Memory B cell (primary cell): ENCODE measurements at places on chromosomes 13 and 19.

DNA sequence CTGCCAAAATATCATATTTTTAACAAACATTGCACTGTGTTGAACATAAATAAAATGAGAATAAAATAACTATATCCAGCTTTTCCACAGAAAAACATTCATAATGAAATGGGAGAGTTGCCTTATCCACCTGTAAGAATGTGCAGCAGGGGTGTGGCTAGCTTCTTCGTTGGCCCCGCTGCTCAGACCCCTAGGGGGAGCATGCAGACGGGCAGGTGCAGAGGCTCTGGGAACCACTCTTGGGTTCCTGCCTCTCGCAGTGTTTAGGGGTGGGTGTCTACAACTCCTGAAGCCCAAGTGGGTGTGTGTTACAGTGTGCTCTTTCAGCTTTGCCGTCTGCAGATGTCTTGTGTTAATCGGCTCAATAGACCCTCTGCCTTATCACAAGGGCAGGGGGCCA, 121.7 kb downstream of the SLITRK5 start:
- H3K27ac ChIP-seq = no peak overlapping the region
- H3K27me3 ChIP-seq = no peaks in the 10 kb centered on the region
- DNase-seq = no peak
- H3K4me1 ChIP-seq = no peaks in the 10 kb centered on the region
- no peak overlapping the region for H3K4me3 ChIP-seq

DNA sequence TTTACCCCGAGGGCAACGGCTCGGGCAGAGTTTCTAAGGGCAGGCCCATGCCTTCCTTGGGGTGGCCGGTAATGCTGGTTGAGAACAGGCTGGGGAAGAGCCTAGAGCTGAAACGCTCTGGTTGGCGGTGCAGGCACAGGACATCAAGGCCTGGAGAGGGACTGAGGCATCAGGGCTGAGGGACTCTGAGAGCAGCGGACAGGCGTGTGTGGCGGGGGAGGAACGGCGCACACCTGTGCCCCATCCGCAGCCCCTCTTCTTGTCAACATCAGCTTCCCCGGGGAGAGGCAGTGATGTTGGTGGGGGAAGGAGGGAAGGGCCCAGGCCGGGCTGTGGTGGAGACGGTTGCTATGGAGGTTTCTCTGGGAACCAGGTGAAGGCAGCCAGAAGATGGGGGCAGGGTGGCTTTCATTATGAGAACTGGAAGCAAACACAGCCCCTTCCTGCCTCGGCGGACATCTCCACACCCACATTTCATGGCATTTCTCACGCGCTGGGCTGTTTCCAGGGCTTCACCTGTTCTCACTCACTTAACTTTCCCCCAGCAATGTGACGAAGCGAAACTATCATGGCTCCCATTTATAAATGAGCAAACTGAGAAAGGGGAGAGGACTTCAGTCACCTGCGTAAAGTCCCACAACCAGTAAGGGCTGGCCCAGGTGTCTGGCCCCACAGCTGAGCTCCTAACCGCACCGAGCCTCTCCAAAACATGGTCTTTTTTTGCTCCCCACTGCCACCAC, 8.2 kb upstream of the ATF5 start:
- no peaks in the 10 kb centered on the region for H3K27me3 ChIP-seq
- no peak for DNase-seq
- peaks cover 20% of the 10 kb centered on the region for H3K36me3 ChIP-seq
- no peak overlapping the region for H3K4me3 ChIP-seq
- peaks cover 32% of the 10 kb centered on the region for H3K4me1 ChIP-seq

DNA sequence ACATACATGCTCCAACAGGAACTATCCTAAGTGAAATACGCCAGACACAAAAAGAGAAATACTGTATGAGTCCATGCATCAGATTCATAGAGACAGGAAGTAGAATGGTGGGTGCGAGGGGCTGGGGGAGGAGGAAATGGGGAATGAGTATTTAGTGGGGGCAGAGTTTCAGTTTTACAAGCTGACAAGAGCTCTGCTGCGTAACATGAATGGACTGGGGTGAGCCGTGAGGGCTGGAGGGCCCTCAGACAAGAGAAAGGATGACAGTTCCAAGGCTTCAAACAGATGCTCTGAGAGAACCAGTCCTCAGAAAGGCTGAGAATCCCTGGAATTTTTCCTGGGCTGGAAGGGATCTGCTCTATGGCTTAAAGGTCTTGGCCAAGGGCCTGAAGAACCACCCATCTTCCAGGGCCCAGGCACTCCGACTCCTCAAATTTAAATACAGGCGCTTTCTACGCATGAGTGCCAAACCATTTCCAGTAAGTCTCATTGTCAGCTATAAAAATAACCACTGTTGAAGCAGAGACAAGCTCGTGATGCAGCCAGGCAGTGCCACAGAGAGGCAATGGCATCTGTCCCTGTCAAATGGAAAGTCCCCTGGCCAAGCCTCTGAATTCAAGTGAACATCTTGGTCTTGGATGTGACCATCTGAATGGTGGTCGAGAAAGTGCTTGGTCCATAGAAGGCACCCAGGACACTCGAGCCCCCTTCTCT, 17.5 kb downstream of the KLF2 start:
- DNase-seq = peak; percentile 68
- H3K27ac ChIP-seq = peak overlapping the region; percentile 99
- no peaks in the 10 kb centered on the region for H3K36me3 ChIP-seq

DNA sequence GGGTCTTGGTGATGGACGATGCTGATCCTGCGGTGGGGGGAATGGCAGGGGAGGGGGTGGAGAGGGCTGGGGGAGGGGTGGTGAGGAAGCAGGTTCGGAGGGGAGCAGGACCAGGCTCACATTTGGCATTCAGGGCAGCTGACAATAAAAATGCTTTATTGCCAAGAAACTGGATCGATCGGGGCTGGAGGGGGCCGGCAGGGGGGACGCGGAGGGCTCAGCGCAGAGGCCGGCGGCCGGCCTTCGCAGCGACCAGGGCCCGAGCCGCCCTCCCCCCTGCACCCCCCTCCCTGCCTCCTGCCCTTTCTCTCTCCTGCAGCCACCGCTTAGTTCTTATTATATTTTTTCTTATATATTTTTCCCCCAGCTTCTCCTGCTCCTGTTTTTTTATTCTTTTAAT, 18.1 kb upstream of the POU2F2 start:
- H3K27ac ChIP-seq = no peak overlapping the region
- peaks cover 15% of the 10 kb centered on the region for H3K36me3 ChIP-seq

DNA sequence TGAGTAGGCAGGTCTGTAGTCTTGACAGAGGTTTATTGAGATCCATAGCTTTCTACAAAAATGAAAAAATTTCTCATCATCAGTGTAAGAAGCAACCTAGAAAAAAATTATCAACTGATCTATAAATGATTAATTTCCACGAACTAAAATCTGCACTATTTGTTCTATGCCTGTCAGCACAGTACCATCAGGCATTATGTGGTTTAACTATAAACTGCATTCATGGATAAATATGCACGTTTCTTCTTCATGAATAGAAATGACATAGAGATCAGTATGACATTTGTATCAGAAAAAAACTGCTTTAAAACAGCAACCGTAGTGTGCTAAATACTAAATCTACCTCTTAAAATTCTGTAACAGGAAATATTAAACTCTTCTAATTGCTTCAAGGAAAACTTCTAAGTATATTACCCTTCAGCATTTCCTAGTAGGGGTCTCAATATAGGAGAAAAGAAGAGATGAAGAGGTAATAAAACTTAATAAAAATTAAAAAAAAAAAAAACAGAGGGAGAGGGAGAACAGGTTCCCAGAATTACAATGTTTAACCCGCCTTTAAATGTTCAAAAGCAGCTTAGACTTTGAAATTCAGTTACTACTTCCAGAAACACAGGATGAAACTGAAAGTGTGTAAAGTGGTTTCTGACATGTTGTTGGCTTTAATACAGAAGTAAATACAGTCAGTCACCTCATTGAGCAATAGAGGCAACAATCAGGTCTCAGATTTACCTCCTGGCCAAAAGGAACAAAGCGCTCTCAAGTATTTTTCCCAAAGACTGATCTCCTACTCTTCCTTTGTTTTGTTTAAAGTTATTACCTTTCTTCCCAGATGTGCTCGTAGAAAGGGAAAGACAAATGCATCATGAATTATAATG, 144.4 kb downstream of the DIAPH3 start:
- no peaks in the 10 kb centered on the region for H3K27me3 ChIP-seq
- H3K4me1 ChIP-seq = peaks cover 4% of the 10 kb centered on the region
- no peaks in the 10 kb centered on the region for H3K36me3 ChIP-seq
- H3K27ac ChIP-seq = no peak overlapping the region
- no peak overlapping the region for H3K4me3 ChIP-seq

DNA sequence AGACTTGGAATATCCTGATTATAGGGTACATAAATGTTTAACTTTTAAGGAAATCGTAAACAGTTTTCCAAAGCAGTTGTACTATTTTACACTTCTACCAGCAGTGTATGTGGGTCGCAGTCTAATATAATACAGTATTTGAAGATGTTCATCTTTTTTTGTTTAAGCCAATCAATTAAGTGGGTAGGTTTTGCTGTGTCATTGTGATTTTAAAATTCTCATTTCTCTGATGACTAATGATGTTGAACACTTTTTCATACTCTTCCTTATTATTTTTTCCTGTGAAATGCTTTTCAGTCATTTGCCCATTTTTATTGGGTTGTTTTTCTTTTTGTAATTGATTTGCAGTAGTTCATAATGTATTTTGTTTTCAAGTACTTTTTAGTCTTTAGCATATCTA, 2689.7 kb downstream of the PCDH9 start:
- no peak overlapping the region for H3K4me3 ChIP-seq
- H3K27me3 ChIP-seq = no peaks in the 10 kb centered on the region
- H3K36me3 ChIP-seq = no peaks in the 10 kb centered on the region
- no peak overlapping the region for H3K27ac ChIP-seq
- H3K4me1 ChIP-seq = no peaks in the 10 kb centered on the region
- DNase-seq = no peak

DNA sequence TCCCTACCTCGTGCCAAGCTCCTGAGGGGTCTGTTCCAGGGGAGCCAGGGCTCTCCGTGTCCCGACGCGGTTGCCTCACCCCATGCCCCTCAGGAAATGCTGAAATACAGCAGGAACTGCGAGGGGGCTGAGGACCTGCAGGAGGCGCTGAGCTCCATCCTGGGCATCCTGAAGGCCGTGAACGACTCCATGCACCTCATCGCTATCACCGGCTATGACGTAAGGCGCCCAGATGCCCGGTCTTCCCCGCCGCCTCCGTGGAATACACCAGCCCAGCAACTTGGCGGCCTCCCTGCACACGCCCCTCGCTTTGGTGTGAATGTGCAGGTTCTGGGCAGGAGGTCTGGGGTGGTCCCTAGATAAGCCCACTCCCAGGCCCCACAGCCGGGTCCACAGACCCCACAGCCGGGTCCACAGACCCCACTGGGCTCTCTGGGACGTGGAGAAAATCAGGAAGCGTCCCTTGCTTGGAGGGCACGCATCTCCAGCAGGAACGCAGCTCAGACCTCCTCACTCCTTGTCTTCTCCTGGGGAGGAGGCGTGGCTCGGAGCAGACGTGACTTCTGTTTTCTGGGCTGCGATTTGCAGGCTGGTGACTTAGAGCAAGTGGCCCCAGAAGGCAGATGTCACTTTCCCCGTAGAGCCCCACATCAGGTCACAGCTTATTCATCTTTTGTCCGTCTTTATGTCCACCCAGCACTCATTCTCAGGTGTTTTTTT, 19.4 kb upstream of the F7 start:
- H3K27me3 ChIP-seq = no peaks in the 10 kb centered on the region
- H3K4me1 ChIP-seq = no peaks in the 10 kb centered on the region
- H3K4me3 ChIP-seq = no peak overlapping the region
- no peak for DNase-seq
- H3K36me3 ChIP-seq = peaks cover 3% of the 10 kb centered on the region

DNA sequence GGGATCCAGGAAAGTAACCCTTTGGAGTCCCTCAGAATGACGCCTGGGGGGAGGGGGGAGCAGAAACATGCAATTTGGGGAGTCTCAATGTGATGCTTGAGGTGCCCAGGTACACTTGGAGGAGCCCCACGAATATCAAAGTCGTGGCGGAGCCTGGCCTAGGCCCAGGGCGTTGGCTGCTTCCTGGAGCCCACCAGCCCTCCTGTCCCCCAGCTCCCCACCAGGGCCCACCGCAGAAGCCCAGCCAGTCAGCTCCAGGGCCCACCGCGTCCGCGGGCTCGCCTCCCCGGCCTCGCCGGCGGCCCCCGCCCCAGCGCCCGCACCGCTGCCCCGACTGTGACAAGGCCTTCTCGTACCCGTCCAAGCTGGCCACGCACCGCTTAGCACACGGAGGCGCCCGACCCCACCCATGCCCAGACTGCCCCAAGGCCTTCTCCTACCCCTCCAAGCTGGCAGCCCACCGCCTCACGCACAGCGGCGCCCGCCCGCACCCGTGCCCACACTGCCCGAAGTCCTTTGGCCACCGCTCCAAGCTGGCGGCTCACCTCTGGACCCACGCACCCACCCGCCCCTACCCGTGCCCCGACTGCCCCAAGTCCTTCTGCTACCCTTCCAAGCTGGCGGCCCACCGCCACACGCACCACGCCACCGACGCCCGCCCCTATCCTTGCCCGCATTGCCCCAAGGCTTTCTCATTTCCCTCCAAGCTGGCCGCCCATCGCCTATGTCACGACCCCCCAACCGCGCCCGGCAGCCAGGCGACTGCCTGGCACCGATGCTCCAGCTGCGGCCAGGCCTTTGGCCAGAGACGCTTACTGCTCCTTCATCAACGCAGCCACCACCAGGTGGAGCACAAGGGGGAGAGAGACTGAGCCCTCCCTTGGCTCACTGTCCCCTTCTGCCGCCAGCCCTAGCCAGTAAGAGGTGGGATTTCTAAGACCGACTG, 2.1 kb downstream of the ZNF575 start:
- peaks cover 12% of the 10 kb centered on the region for H3K4me1 ChIP-seq
- peak; percentile 46 for DNase-seq
- peaks cover 20% of the 10 kb centered on the region for H3K36me3 ChIP-seq
- H3K27me3 ChIP-seq = no peaks in the 10 kb centered on the region
- H3K27ac ChIP-seq = peak overlapping the region; percentile 80

GRCh38 chr19:54518844-54519243, 16.2 kb downstream of the LAIR2 start:
- peaks cover 24% of the 10 kb centered on the region for H3K27me3 ChIP-seq
- no peaks in the 10 kb centered on the region for H3K36me3 ChIP-seq
- peak overlapping the region; percentile 16 for H3K4me3 ChIP-seq
- H3K27ac ChIP-seq = no peak overlapping the region

DNA sequence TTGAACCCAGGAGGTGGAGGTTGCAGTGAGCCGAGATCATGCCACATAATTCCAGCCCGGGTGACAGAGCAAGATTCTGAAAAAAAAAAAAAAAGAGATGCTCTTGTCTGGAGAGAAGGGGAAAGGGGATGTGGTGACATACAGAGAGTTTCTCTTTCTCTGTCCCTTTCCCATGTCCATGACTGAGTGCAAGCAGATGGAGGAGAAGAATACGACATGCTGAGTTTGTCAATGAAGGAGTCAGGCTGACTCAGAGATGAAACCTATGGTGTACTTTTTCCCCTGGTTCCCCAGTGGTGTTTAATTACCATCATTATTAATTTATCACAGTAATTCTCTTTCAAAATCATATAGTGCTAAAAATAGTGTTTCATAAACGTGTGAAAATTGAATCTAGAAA, 448.8 kb downstream of the FOXO1 start:
- peaks cover 16% of the 10 kb centered on the region for H3K4me1 ChIP-seq
- H3K4me3 ChIP-seq = no peak overlapping the region
- no peak overlapping the region for H3K27ac ChIP-seq
- H3K36me3 ChIP-seq = no peaks in the 10 kb centered on the region
- no peaks in the 10 kb centered on the region for H3K27me3 ChIP-seq
- DNase-seq = no peak
